Fibroblast of the conjunctiva (primary cell): ENCODE measurements at places on chromosomes 11 and 22.

DNA sequence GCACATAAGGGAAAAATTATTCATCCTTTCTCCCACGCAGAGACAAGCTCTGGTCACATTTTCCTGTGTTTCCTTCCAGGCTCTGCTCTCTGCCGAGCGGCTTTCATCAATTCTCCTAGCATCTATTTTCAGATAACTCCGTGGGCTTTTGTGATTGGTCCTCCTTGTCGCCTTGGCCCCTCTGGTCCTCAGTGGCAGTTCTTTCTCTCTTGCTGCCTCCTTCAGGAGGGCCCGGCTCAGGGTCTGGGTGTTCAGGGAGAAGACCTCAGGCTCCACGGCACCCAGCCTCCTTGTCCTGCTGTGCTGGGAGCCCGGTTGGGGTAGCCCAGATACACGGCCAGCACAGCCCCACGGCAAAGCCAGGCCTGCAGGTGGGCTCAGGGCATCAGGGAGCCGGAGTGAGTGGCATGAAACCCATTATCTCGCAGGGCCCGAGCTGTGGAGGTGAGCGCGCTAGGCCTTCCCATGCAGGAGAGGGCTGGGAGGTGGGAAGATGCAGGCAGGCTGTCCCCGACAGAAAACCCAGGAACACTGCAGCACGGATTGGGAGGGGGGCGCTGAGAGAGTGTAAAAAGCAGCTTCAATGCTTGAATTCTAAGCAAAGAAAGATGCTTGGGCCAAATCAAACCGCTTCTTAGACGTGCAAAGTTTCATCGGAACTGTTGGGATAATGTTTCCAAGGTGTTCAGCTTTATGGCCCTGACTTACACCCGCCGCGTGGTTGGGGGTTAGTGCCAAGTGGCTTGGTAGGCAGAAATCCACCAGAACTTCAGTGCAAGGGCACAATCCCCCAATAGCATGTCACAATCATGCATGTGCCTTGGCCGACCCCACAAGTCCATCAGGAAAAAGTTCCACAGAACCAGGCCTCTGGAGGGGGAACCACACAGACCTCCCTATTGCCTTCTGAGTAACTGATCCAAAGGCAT is 81.9 kb upstream of the WNT7B start:
- DNase-seq = no peak

GRCh38 chr22:48481748-48482147 is 1345.9 kb downstream of the BRD1 start:
- no peak for DNase-seq

DNA sequence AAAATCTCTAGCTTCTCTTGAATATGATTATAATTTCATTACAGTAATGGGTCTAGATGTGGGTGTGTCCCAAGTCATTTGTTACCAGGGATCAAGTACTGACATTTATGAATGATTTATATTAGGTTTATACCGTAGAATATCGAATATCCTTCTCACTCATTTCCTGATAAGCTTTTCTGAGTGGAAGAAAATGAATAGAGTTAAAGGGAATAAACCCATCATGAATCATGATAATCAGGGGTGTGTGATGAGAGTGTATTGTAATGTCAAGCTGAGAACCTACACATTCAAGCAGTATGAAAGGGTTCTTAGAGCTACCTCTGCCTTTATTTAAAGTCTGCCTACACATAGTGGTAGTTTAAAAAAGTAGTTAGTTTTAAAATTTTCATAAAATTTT is 17.3 kb downstream of the MED17 start:
- DNase-seq = no peak

DNA sequence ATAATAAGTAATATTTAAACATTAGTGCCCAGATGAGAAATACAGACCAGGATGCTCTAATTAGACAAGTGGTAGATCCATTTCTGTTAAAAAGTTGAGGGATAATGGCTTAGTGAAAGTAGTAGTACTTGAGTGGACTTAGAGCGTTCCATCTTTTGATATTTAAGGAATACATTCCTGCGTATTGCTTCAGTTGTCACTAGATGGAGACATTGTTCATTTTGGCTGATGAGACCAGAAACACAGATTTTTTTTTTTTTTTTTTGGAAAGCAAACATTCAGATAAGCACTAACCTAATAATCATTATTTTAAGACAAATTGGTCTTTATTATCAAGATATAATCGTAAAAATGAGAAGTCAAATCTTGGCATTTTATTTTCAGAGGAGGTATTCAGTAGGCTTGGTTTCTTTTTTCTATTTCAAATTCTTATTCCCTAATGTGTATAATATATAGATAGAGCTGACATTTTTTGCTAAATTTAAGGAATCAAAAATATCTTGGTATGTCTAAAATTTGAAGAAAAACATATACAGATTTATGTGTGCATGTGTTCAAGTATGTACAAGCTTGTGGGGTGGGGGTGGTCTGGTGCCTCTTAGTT is 92.9 kb downstream of the DYNC2H1 start:
- peak; percentile 28 for DNase-seq

GRCh38 chr11:78046486-78046854 is 17.2 kb upstream of the THRSP start:
- DNase-seq = no peak

DNA sequence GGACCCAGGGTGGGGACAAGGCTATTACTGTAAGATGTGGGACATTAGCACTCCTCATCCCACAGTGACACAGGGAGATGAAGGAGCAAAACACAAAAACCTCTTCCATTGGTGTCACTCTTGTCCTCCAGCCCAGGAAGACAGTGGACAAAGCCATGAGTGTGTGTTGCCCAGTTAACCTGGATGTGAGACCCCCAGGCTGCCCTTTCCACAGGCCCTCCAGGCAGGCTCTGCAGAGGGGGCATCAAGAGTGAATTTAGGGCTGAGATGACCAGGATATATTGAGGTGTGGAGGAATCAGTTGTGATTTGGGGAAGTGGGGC is 111.3 kb downstream of the GGTLC2 start:
- no peak for DNase-seq

DNA sequence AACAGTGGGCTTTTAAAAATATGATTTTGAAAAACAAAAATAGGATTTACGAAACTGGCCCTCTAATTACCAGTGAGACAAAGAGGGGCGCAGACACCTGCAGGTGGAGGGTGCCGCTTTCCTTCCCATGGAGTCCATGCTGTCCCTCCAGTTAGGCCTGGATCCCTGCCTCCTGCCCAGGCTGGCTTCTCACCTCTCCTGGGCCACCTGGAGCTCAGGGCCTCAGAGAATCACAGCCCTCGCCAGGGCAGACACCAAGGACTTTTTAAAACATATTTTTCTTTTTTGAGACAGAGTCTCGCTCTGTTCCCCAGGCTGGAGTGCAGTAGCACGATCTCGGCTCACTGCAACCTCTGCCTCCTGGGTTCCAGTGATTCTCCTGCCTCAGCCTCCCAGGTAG is 1437.2 kb downstream of the TBC1D22A start:
- DNase-seq = no peak

- no peak for DNase-seq
Measured at GRCh38 chr11:44823006-44823405, 96.2 kb downstream of the TSPAN18 start.

DNA sequence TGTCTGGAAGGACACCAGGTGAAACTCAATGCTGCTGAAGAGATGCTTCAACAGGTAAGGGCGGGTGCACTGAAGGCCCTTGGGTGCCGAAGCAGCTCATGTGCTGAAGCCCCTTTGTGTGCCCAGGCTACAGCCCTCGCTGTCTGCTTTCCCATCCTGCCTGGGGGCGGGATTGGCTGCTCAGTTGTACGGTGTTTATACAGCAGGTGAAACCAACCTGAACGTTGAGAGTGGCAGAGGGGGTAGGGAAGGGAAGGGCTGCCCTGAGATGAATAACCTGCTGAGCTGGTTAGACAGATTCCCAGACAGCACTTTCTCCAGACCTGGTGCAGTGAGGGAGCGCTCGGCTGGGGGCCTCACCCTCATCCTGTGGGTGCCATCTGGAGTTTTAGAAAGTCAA is 75.7 kb downstream of the CYB5R2 start:
- DNase-seq = no peak

DNA sequence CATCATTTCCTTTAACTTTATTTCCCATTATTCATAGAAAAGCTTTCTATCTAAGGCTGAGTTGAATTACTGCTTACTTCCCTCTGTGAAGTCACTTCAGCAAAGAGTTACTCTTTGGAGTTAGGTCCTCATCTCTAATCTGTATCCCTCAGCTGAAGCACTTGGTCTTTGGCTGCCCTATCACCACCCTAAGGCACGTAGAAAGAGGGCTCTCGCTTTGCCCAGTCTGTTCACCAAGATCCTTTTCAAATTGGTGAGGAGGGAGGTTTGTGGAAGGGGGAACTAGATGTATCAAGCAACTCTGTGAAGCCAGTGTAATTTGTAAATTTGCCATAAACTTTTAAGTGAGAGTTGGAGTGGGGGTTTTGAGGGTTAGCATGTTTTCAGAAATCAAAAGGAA is 43.4 kb downstream of the PAX6 start:
- no peak for DNase-seq

DNA sequence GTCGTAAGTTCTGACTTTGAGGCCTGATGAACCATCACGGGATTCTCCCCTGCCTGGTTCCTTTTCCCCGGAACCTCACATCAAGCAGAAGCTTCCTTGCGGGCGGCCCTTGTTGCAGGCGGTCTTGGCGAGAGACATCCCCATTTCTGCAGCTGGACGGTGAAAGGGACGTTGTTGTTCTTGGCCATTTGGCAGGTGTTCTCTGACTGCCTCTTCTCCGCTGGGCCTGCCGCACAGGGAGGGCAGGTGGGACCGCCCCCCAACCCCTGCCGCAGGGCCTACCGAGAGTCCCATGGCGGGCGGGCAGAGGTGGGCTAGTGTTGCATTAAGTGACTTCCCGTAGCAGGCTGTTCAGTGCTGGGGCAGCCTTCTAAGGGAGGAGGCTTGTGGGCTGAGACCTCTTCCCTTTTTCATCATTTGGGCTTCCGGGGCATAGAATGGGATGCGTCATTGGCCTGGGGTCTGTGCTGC is 26.9 kb upstream of the GRAMD4 start:
- no peak for DNase-seq

DNA sequence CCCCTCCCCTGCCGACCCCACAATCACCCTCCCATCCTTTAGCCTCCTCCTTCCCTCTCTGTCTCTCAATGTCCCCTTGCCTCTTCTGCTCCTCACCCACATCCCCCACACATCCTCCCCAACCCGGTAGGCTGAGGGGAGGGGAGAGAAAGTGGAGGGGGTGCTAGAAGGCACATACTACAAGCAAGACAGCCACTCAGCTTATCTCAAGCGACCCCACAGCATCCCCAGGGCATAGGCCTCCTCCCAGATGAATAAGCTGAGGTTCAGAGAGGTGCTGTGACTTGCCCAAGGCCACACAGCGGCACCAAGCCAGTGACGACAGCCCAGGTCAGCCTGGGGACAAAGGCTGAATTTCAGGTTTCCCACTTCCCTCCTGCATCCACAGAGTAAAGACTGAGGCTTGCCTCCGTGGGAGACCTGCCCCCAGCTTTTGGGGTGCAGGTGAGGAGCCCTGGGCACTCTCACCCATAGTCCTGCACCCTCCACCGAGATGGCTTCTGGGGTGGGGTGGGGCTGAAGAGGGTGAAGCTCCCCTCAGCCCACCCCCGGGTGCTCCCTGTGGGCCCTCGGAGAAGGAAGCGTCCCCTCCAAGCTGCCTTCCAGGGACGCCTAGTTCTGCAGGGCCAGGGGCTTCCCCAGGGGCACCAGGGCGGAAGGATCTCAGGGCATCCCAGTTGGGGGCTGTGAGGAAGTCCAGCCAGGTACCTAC is 511 bp downstream of the RAC2 start:
- no peak for DNase-seq

GRCh38 chr11:114075891-114076441 is 16.5 kb downstream of the ZBTB16 start:
- DNase-seq = peak; percentile 70

- DNase-seq = no peak
Measured at GRCh38 chr11:17514476-17514875, 29.7 kb downstream of the USH1C start.

GRCh38 chr11:33307984-33308383 is 50.8 kb downstream of the HIPK3 start:
- no peak for DNase-seq

- DNase-seq = no peak
Measured at GRCh38 chr11:110217223-110217877, 79.1 kb downstream of the RDX start.

DNA sequence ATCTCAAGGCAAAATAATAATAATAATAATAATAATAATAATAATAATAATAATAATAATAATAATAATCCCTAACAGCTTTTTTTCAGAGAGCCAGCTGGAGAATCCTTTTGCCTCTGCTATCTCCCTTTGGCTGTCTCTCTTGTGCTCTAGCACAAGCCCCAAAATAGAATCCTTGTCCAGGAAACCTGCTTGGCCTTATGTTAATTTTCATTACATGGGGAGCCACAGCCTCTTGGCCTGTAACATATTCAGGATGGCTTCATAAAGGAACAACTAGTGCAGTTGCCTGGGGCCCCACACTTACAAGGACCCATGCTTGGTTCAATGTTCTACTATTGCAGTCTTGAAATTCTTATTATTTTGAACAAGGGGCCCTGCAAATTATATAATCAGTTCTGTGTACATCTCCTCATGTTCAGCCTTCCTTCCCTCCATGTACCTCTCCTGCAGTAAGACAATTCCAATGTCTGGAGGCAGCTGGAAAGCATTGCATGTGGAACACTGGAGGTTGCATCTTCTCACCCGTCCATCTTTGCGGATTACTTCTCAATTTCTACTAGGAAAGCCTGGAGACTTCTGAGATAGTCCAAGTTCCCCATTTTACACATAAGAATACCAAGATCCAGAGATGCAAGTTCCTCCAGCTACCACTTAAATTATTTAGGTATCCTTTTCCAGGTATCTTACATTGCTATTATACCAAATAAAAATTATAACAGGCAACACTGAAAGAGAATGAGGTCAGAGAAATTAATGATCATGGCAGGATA is 37.8 kb upstream of the SORL1 start:
- no peak for DNase-seq

DNA sequence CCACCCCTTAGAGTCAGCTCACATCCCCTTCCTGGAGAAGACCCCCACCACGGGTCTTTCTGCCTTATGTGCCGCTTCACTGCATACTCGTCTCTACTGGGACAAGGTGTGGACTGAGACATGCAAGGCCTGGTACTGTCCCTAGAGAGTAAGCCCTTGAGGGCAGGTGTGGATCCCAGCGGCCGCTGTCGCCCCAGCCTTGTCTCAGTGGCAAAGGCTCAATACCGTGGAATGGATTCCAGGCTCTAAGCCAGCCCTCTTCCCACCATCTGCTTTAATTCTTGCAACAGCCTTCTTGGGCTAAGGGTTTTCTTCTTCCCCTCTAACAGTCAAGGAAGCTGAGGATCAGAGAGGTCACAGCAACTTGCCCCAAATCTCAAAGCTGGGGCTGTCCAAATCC is 220.3 kb downstream of the CEP164 start:
- DNase-seq = no peak

- DNase-seq = no peak
Measured at GRCh38 chr11:66478729-66479393, 1.4 kb upstream of the DPP3 start.

GRCh38 chr11:34197256-34197655 is 91.8 kb downstream of the NAT10 start:
- no peak for DNase-seq

- DNase-seq = no peak
Measured at GRCh38 chr22:23926561-23926960, 32.4 kb downstream of the MIF start.
